Activated CD8-positive, alpha-beta memory T cell treated with anti-CD3 and anti-CD28 coated beads, Interleukin-2, amount 10 ng/mL, durations not matched to agents 7 days and 5 days (primary cell): ENCODE measurements at places on chromosomes 3 and 15.

- no peak for DNase-seq
Measured at GRCh38 chr3:186254676-186255650, 107.1 kb downstream of the DGKG start.

DNA sequence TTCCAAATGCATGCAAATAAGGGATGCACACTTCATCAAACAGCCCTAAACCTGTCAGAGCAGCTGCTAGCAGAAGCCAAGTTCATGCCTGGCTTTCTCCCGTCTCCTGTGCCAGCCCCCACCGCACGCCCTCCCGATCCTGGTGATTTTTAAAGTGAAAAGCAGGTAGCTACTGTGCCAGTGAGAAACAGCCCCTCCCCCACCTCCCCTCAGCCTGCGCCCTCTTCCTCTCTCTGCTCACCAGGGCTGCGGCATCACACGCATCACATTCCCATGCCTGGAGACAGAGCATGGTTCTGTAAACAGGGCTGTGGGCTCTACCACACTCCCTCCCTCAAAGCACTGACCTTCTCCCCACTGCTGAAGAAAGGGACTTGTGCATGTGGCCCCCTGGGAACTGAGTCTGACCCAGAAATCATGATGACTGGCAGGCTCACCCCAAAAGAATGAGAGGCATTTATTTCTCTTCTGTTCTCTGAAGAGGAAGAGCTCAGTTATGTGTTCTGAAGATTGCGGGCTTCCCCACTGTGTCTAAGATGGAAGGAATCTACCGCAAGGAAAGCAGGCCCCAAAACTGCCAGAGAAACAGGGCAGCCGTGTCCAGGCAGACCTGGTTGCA lies 14.5 kb upstream of the SLC6A1 start:
- no peak for DNase-seq

DNA sequence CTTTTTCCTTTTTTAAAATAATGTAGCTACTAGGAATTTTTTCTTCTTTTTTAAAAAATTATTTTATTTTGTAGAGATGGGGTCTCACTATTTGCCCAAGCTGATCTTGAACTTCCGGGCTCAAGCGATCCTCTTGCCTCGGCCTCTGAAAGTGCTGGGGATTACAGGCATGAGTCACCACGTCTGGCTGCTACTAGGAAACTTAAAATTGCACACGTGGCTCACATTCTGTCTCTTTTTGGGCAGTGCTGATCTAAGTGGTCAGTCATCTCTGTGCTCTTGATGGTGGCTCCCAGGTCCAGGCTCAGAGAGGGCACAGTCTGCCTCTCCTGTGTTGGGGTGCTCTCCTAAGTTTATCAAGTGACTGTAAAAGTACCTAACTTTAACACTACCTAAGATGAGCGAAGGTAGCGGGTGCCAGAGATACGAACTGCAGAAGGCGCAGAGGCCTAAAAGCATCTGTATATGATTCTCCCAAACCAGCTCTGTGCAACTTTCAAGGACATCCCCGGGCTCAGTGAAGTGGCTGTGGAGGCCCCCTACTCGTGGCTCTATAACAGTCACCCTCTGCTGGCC lies 52.9 kb upstream of the SEC13 start:
- no peak for DNase-seq

- no peak for DNase-seq
Measured at GRCh38 chr3:184059424-184059823, 6.6 kb downstream of the HTR3C start.

- DNase-seq = no peak
Measured at GRCh38 chr3:188979669-188980310, 192.0 kb upstream of the TPRG1 start.

GRCh38 chr3:12681943-12682390 lies 18.1 kb upstream of the RAF1 start:
- DNase-seq = no peak

DNA sequence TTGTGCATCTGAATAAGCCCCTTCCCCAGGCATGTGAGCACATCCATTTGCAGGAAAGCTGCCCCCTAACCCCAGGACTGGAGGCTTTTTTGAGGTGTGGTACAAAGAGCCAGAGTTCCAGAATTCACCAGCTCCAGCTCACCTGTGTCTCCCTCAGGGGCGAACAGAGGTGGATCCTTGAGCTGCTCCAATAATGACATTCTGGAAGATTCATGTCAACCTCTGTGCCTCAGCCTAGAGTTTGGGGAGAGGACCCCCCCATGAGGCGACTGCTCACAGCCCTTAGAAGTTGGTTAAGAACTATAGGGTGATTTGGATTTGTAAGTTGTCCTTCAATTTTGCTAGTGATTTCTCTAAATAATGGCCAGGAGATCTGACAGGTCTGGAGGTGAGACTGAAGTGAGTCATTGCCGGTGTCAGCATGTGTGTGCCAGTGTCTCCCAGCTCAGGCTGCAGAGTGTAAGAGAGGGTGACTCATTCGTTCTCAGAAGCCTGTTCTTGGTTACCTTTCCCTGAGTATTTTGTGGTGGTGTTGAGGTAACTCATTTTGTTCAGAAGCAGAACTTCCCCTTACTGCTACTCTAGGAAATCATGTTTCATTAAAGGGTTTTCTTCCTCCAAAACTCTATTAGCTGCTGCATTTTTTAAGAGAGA lies 136.9 kb upstream of the TOPAZ1 start:
- peak; percentile 81 for DNase-seq

DNA sequence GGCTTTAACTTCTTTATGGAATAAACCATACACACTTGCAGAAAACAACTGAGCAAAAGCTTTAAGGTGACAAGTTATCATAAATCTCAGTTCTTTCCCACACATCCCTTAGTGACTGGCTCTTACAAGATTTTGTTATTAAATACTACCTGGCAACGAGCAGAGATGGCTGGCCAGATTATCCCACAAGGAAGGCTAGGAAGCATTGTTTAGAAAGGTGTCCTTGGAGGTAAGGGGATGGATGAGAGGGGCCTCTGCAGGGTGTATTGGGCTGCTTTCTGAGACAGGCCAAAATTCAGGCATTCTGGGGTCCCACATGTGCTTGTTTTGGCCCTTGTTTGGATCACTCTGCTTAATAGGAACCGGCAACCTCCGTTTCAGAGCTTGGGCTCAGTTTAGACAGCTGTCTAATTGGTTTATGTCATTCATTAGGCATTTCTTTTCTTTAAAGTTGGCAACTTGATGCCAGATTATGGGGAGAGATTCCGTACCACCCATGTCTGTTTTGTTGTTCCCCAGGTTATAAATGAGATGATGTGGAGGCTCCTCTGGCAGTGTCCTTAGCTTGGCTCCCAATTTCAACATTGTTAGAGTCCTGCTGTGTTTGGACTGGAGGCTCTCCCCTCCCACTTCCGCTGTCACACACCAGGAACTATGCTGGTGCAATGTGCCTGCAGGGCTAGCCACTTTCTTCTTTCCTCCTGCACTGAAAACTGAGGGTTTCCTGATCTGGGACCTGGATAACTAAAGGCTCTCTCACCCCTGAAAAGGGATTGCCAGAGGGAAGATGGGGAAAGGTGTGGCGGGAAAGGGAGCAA lies 121.1 kb downstream of the TPRG1 start:
- no peak for DNase-seq

GRCh38 chr3:160921020-160921635 lies 165.1 kb downstream of the PPM1L start:
- DNase-seq = no peak

- DNase-seq = no peak
Measured at GRCh38 chr15:80693682-80694610, 1.2 kb upstream of the ABHD17C start.

- DNase-seq = no peak
Measured at GRCh38 chr3:78003090-78003489, 963.2 kb downstream of the ROBO2 start.

GRCh38 chr3:52291508-52292181 lies 4.0 kb downstream of the GLYCTK start:
- peak; percentile 75 for DNase-seq

DNA sequence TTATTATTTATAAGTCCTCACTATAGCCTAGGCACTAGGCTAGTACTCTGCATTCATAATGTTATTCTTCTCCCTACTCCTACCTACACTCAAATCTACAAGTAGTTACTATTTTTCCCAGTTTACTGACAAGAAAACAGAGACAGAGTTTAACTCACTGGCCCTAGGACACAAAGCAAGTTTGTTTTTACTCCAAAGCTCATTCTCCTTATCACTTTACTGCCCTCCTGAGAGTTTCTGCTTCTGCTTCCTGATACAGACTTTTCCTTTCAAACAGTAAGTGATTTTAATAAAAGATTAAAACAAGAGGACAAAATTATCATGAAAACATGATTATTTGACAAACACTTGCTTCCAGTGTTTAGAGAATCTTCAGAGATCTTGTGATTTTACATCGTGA lies 60.6 kb upstream of the CADPS start:
- no peak for DNase-seq

DNA sequence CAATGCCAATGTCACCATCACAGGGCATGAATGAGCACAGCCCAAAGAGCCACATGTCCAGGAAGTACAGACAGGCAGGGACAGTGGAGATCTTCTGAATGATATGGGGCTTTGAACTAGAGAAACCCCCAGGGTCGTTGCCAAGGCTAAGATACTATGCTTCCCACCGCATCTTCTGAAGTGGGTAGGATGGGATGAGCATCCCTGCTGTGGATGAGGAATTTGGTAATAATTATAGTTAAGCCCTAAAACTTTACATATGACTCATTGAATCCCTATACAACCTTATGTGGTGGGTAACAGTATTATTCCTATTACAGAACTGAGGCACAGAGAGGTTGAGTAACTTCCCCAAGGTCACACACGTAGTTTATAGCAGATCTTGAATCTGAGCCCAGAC lies 44.2 kb downstream of the WNT5A start:
- DNase-seq = no peak

GRCh38 chr3:127445581-127446343 lies 144.8 kb downstream of the TPRA1 start:
- no peak for DNase-seq

DNA sequence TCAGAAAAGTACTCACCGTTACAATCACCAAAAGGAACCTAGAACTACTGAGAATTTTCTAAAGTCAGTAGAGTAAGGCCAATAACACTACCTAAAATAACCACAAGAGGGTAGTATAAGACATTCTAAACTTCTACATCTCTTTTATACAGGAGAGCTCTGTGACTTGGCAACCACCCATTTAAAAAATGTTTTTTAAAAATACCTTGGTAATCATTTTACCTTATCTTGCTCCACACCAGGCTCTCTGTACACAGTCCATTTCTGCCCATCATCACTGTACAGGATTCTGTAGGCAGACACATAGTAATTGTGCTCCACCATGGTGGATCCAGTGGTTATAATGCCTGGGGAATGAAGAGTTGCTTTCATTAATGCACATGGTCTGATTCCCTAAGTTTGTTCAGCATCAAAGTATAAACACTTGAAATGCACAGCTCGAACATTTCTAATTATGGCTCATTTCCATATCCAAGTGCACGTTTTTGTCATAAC lies 54.5 kb downstream of the ST3GAL6 start:
- DNase-seq = no peak

DNA sequence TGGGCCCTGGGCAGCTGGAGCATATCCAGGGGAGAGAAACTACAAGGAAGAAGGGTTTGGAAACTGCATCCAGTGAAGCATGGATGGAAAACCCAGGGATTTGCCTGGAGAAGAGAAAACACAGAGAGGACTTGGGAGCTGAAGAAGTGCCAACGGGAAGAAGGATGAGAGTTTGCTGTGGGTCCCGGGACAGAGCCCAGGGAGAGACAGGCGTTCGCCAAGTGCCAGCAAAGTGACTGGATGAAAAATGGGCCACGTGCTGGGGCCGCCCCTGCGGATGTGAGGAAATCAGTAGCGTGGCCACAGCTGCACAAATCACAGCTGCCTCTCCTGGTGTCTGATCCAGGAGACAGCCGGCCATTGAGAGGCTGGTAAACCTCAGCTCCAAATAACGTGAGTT lies 70.4 kb downstream of the HES1 start:
- DNase-seq = no peak

- no peak for DNase-seq
Measured at GRCh38 chr3:134364061-134364935, 9.9 kb downstream of the AMOTL2 start.

- DNase-seq = no peak
Measured at GRCh38 chr3:150454085-150454484, 46.0 kb downstream of the TSC22D2 start.

GRCh38 chr3:143287403-143287802 lies 167.8 kb downstream of the CHST2 start:
- DNase-seq = no peak

DNA sequence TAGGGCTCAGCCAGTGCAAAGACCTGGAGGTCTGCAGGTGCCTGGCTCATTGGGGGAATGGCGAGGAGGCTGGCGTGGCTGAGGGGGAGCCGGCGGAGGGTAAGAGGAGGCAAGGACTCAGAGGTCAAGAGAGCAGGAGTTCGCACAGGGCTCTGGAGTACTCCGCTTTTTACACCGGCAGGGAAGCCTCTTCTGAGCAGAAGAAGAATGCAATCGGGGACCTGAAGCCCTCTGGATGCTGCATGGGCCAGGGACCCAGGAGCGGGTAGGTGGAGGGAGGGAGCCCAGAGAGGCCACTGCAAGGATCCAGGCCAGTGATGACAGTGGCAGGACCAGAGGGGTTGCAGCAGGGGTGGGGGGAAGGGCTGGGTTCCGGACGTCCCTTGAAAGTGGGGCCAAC lies 70.4 kb upstream of the TAMM41 start:
- peak; percentile 7 for DNase-seq

DNA sequence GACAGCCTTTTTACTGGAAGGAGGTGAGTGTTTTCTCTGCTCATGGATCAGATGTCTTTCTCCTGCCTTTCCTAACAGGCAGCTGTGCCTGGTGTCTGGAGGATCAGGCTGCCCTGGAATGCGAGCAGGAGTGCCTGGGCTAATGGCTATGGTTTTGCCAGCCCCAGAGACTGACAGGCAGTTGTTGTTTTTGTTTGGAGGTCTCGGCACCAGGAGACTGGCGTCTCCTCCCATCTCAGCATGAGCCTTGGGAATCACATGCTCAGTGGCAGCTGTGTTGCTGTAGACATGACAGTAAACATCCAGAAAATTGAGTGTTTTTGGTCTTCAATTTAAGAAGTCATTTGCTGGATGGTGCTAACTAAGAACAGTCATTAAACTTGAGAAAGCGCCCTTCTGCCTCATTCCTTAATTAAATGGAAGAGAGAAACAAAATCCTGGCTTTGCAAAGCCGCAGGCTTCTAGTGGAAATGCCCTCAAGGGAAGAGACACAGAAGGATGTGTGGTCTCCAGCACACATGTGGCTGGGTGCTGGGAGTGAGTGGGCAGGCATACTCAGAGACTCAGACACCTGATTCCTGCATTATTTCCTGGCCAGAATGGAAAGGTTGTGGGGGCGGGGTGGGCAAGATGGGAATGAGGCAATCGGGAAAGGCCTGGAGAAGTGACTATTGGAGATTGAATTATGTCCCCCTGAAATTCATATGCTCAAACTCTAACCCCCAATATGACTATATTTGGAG lies 97.0 kb upstream of the NMNAT3 start:
- DNase-seq = no peak

- no peak for DNase-seq
Measured at GRCh38 chr15:49490966-49491365, 67.9 kb downstream of the FGF7 start.

DNA sequence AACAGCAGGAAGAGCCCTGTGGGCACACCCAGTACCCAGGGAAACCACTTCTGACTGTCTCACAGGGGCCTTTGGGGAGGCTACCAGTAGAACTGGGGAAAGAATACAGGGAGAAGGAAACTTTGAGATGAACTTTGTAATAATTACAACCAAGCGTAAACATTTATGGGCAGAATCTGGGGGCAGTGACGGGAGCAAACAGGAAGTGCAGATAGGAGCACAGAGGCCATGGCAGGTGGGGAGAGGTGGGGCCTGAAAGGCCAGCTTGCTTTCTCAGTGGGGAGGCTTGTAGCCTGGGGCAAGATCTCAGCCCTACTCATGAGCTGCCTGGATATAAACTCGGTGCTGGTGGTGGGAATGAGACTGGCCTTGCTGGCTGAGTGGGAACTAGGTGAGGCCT lies 209.8 kb downstream of the PLCH1 start:
- DNase-seq = no peak
